ENCODE measurements at places on chromosomes 7 and 10. TPM values are rescaled to one million over a fixed set of nuclear protein-coding genes. Genes with fewer than 3 reads are reported as not detected.

AMPH gene
- total RNA-seq = 9.4 TPM

CDC14C gene
- not detected for total RNA-seq

TLL2 gene
- total RNA-seq = 0.52 TPM

RNF148 gene
- total RNA-seq = 0.52 TPM

DNAH11 gene
- total RNA-seq = under 0.01 TPM

GPR146 gene
- total RNA-seq = 5.2 TPM

SCIN gene
- total RNA-seq = 1.0 TPM

COL13A1 gene
- total RNA-seq = 13.0 TPM

GPR85 gene
- 1.0 TPM for total RNA-seq

BUD23 gene
- 45.4 TPM for total RNA-seq

CALHM2 gene
- 4.7 TPM for total RNA-seq

MALRD1 gene
- 2.1 TPM for total RNA-seq

CD36 gene
- 533 TPM for total RNA-seq

BCL7B gene
- total RNA-seq = 6.8 TPM

RNF32 gene
- total RNA-seq = 0.52 TPM

ATRNL1 gene
- 7.8 TPM for total RNA-seq

C10orf143 gene
- total RNA-seq = not detected

CUZD1 gene
- 0.52 TPM for total RNA-seq

NOC3L gene
- 13.6 TPM for total RNA-seq

NPC1L1 gene
- not detected for total RNA-seq

OPN1SW gene
- total RNA-seq = not detected

METTL2B gene
- 15.7 TPM for total RNA-seq

Data from skeletal muscle tissue (tissue), 5 donors.